ENCODE measurements at places on chromosomes 11 and 22.

- DNase-seq = no peak
Measured at GRCh38 chr11:460331-461199, 10.5 kb downstream of the PTDSS2 start.

- no peak for DNase-seq
Measured at GRCh38 chr11:34986883-34987520, 70.6 kb downstream of the PDHX start.

DNA sequence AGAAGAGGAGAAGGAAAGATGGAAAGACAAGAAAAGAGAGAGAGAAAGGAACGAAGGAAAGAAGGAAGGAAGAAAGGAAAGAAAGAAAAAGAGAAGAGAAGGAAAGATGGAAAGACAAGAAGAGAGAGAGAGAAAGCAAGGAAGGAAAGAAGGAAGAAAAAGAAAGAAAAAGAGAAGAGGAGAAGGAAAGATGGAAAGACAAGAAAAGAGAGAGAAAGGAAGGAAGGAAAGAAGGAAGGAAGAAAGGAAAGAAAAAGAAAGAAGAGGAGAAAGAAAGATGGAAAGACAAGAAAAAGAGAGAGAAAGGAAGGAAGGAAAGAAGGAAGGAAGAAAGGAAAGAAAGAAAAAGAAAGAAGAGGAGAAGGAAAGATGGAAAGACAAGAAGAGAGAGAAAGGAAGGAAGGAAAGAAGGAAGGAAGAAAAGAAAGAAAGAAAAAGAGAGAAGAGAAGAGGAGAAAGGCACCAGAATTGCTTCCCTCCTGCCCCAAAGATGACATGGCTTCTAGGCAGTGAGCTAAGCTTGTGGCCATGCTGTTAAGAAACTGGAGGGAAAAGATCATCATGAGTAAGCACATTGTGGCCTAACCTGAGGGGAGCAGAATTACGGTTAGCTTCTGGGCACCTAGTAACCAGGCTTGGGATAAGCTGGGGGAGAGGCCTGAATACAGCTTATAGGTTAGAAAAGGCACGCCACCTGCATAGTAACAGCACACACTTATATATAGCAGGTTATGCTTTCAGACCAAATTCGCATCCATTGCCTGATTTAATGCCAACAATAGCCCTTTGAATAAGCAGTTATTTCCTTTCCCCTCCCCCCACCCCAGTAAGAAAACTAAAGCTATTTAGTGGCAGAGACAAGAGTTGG, 2.3 kb upstream of the ST3GAL4 start:
- peak; percentile 56 for DNase-seq

DNA sequence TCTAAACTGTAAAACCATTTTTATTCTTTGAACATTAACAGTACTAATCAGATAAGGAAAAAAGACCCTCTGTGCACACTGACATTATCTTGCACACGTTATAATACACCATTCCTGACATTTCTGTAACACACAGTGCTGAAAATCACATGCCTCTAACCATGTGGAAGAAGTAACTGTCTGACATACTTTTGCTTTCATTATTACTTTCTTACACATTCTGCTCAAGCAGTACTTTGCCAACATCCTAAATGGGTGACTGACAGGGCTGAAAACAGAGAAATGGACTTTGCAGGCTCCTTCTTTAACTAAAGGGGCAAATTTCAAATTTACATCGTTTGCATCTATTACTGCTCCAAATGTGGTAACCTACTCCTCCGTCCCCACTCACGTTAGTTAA, 22.8 kb upstream of the TP53AIP1 start:
- DNase-seq = no peak

DNA sequence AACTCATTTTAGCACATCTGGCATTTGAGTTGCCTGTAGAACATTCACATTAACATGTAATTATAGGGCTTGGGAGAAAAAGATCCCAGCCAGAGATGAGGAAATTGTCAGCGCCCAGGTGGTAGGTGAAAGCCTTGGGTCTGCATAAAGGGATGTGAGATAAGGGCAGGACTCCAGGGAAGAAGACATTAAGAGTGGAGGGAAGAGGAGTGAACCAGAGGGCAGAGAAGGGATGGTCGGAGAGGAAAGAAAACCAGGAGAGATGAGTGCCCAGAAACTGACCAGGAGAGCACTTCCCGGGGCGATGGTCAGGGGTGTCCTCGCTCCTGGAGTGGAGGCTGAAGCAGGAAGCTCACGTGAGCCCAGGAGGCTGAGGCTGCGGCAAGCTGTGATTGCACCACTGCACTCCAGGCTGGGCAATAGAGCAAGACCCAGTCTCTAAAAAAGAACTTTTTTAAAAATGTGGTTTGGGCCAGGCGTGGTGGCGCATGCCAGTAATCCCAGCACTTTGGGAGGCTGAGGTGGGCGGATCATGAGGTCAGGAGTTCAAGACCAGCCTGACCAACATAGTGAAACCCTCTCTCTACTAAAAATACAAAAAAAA, 20.3 kb upstream of the DGKZ start:
- no peak for DNase-seq

- DNase-seq = no peak
Measured at GRCh38 chr11:129917231-129917630, 21.9 kb upstream of the NFRKB start.

DNA sequence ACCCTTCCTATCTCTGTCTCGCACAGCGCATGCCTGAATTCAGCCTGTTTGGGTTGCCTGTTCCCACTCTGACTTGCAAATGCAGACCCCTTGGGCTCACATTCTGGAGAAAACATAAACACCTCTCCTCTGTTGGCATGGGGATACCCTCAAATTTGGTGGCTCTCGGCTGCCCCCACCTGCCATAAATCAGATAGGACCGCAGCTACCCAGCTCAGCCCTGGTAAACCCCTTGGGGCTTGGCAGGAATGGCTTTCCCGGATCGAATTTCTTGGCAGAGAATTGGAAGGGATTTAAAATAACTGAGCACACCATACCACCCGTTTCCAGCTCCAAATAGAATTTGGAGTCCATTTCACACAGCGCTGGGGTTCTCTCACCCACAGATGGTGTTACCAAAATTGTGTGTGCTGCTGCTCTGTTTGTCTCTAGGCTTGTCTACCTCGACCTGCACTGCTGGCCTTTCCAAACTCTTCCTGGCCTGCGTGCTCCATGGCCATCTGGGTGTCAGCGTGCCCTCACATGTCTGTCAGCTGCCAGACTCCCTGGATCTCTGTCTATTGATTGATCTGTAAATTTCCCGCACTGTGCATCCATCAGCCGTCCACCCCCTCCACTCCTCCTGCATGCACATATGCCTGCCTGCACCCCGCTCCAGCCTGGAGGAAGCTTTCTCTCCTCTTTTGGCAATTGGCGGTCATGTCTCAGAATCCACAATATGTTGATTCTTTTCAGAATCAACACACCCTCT, 134.0 kb downstream of the NTM start:
- no peak for DNase-seq

DNA sequence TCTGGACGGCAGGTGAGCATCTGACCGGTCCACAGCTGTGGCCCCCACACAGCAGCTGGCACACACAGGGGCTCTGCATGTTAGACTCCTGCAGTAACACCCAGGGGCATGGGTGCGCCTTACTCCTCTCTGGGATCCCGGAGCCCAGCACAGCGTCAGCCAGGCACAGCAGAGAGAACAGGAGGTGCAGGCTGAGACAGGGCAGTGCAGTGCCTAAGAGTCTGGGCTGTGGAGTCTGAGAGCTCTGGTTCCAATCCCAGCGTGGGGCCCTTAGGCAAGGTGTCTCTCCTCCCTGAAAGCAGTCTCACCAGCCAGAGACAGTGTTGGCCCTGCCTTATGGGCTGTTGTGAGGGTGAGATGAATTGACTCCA, 2.3 kb downstream of the NUDT8 start:
- DNase-seq = no peak

DNA sequence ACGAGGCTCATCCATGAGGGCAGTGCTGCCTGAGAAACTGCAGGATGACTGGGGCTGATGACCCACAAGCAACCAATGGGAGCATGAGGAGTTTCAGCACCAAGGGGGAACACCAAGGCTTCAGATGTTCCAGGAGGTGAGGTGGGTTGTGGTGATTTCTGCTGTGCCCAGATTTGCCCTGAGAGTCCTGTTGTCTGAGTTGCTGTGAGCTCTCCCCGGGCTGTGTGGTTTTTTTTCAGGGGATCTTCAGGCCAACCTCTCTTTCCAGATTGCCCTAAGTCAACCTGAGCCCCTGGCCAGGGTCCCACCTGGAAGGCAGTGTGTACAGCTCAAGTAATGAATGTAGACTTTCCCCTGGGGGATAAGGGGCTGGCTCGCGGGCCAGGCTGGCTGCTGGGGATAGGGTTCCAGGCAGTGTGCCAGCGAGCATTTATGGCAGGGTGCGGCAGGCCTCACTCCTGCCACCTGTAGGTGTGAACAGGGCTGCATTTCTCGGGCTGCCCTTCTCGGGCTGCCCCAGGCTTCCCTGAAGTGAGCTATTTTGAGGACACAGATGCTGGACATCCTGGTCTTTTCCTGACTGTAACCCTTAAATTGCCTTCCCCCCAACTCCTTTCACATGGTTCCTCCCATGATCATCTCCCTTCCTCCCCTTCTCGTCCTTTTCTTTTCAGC, 9.8 kb downstream of the SLC22A6 start:
- DNase-seq = peak; percentile 47

DNA sequence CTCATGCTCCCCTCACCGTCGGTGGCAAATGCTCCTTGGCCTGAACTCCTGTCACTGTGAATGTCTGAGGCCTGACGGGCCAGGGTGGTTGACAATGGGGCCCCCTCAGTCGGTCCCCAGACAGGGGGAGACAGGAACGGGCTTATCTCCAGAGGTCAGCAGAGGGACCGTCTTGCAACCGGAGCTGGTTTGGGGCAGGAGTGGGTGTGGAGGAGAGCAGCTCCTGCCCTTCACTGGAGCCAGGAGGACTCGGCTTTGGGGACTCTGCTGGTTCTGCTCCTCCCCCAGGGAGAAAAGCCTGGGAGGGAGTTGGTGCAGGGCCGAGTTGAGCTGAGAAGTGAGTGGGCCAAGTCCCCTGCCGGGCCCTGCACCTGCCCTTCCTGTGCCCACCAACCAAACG, 354.4 kb downstream of the BRD1 start:
- DNase-seq = no peak

- DNase-seq = no peak
Measured at GRCh38 chr22:38429499-38430068, 25.4 kb downstream of the KCNJ4 start.

GRCh38 chr11:46601129-46601528, 7.3 kb upstream of the AMBRA1 start:
- no peak for DNase-seq

GRCh38 chr11:1826552-1827094, 8.2 kb upstream of the SYT8 start:
- no peak for DNase-seq

- no peak for DNase-seq
Measured at GRCh38 chr11:10087186-10087922, 206.7 kb downstream of the SBF2 start.

DNA sequence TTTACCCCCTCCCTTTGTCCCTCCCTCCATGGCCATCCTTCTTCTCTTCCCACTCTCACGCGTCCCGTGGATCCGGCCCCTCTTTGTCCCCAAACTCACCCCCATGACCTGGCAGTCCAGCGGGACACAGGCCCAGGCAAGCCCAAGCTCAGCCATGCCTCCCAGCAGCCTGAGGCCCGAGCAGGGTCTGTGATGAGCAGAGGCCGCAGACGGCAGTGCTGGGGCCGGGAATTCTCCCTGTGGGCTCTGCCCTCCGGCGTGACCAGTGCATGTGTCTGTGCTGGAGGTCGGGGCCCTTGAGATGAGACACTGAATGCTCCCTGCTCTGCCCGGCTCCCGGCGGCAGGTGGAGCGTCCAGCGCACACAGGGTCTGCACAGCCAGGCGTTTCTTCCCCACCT, 237.9 kb downstream of the BRD1 start:
- no peak for DNase-seq

GRCh38 chr11:3245071-3245470, 12.9 kb upstream of the MRGPRE start:
- no peak for DNase-seq

DNA sequence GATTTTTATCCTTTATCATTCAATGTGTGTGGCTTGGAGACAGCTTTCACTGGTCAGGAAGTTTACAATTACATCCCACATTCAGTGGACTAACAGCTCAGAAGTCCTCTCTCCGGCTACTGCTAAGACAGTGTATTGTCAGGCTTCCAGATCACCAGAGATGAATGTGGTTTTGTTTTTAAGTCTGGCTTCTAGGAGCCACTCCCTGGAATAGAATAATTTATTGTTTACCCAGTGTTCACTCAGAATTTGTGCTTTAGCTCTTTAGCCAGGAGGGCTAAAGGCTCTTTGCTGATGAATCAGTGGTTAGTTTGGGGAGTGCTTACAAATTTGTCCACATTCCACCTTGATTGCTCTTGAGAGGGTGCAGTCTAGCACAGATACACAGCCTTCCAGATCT, 26.5 kb downstream of the TRIM77 start:
- DNase-seq = no peak

- peak; percentile 9 for DNase-seq
Measured at GRCh38 chr11:2521733-2522630, 77.2 kb downstream of the KCNQ1 start.

GRCh38 chr11:76670485-76671236, at the start of gene LRRC32:
Gene LRRC32 (minus strand): TSS chr11:76670747. CDS start chr11:76665954, 4,793 bp downstream.
- peak; percentile 47 for DNase-seq

- peak; percentile 14 for DNase-seq
Measured at GRCh38 chr11:121524233-121524631, 71.5 kb upstream of the SORL1-AS1 start.

GRCh38 chr11:126032375-126032774, 30.3 kb downstream of the CDON start:
- DNase-seq = no peak

GRCh38 chr22:33014621-33015020, 43.6 kb downstream of the SYN3 start:
- DNase-seq = no peak

- DNase-seq = no peak
Measured at GRCh38 chr22:25573841-25574240, 9.4 kb downstream of the GRK3 start.

DNA sequence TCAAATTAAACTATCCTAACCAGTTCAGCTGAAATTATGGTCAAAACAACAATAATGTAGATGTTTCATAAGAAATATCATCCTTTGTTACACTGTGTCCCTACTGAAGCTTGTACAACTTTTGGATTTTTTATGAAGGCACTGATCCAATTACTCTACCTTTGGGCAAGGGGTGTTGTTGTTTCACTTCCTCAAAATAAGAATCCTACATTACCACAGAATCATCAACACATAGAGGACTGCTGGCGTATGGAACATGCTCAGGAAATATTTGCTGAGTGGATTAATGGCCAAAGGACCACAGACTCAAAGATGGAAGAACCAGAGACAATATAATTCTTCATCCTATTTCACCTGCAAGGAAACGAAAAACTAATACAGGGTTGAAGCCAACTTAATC, 907.5 kb upstream of the CCDC90B start:
- no peak for DNase-seq

DNA sequence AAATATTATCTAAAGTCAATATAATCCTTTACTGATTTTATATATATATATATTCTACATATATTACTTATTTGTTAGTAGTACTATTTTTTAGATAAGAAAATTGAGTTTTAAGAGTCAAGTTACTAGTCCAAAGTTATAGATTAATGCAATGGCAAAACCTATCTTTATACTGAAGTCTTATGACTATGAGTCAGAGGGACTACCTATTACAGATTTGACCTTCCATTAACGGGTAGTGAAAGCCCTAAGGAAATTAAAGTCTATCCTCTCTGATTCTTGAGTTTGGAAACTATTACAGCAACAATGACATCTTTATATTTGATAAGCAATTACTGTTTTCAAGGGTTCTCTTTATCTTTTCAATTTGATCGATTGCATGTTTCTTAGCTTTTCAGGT, 315.8 kb downstream of the CASP12 start:
- DNase-seq = no peak

Measured in activated T-cell treated with anti-CD3 and anti-CD28 coated beads, Interleukin-2, amount 50 U/mL, for 48 hours (primary cell).